Peyer's patch (tissue), 4 donors: ENCODE measurements at places on chromosomes 3 and 15.

GRCh38 chr3:171508206-171508605 is 48.0 kb upstream of the TNIK start:
- DNase-seq, result no peak

- no peak for DNase-seq
Observed at GRCh38 chr15:32908872-32909271, 191.1 kb downstream of the GREM1 start.

GRCh38 chr3:158794936-158795518 is 6.8 kb upstream of the MFSD1 start:
- no peak for DNase-seq

DNA sequence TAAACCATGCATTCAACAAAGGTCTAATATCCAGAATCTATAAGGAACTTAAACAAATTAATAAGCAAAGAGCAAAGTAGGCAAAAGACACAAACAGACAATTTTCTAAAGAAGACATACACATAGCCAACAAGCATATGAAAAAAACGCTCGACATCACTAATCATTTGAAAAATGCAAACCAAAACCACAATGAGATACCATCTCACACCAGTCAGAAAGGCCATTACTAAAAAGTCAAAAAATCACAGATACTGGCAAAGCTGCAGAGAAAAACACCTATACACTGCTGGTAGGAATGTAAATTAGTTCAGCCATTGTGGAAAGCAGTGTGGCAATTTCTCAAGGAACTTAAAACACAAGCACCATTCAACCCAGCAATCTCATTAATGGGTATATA is 53.8 kb downstream of the FSIP1 start:
- no peak for DNase-seq

GRCh38 chr3:21238661-21239060 is 512.3 kb downstream of the ZNF385D start:
- no peak for DNase-seq

GRCh38 chr15:50117431-50118027 is 1.5 kb downstream of the ATP8B4 start:
- no peak for DNase-seq

DNA sequence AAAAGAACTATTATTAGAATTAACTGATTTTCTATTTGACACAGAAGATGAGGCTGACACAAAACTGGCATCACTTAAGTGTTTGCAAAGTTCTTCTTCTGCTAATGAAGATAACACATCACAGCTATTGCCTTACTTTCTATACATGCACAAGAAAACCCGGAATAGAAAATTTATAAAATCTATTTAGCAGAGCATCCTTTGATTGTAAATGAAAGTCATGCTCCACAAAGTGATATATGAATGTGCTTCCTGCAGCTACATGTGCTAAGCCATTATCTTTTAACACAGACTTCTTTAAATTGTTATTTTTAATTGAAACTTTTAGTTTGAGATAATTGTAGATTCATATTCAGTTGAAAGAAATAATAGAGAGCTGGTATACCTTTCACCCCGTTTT is 27.0 kb downstream of the DENND4A start:
- no peak for DNase-seq

DNA sequence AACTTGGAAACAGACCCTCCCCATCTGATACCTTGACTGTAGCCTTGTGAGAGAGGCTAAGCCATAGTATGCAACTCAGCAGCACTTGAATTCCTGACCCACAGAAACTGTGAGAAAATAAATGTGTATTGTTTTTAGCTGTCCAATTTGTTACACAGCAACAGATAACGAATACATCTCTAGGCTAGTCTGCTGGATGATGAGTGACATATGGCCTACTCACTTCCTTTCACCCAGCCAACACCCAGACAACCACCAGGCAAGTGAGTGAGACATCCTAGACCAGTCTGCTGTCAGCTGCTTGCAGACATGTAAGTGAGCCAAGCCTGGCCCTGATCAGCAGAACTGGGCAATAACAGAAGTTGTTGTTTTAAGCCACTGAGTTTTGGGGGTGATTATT is 19.2 kb upstream of the SMAD6 start:
- no peak for DNase-seq

DNA sequence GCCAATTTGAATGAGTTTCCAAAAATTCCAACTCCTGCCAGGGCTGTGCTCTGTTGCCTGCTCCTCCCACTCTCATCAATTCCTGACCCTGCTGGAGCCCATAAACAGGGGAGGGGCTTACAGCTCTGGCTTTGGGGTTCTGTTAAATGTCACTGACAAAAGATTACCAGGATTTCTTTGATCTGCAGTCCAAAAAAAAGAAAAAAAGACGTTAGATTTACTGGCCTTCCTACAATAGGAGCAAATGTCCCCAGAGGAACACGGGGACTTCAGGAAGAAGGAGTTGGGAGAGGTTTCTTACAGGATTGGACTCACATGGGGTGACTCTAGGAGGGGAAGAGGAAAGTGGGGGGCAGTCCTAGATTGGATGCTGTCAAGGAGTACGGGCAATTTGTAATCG is 84.3 kb upstream of the RNF7 start:
- no peak for DNase-seq

- no peak for DNase-seq
Observed at GRCh38 chr3:14340960-14341708, 61.3 kb upstream of the SLC6A6 start.

GRCh38 chr3:44511238-44511566 is 33.7 kb upstream of the ZNF445 start:
- DNase-seq, result no peak

- DNase-seq, result no peak
Observed at GRCh38 chr15:92624401-92624991, 31.1 kb downstream of the FAM174B start.

GRCh38 chr3:53776494-53777101 is 69.6 kb downstream of the CHDH start:
- DNase-seq, result no peak

- DNase-seq, result no peak
Observed at GRCh38 chr3:27827041-27827440, 104.9 kb upstream of the EOMES start.

- no peak for DNase-seq
Observed at GRCh38 chr3:114329823-114330222, 36.0 kb downstream of the TIGIT start.

- DNase-seq, result no peak
Observed at GRCh38 chr3:29697989-29698388, 417.1 kb downstream of the RBMS3 start.

DNA sequence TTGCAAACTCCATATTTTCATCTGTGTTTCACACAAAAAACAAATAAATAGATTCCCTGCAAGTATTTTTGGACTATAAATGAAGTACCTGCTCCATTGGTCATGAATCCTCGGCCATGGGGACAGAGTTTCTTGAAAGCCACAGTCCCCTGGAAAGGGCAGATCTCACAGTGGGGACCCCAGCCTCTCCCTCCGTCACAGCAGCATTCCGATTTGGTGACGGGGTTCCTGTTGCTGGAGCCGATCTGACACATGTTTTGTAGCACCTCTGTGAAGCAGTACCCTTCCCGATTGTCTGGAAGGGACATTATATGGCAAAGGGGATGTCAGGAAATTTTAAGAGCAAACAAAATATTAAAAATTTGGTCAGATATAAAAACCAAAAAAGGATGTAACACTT is 96.2 kb downstream of the DUT start:
- DNase-seq, result no peak

GRCh38 chr3:30768703-30769550 is 125.5 kb downstream of the GADL1 start:
- peak; percentile 88 for DNase-seq

DNA sequence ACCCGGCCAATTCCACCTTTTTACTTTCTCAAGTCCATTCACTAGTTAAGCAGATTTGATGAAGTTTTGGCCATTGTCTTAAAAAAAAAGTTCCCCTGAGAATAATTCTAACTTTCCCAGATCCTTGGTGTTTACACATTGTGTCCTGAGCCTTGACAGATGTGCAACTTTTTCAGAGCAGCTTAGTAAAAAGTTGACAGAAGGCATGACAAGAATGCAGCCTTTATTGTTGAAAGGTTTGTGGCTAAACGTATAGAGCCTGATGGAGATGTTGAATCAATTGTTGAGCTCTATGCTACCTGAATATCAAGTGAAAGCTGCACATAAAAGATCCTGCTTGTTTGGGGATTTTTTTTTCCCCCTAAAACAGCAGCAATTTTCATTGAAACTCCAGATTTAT is 75.3 kb upstream of the CMTM7 start:
- no peak for DNase-seq

DNA sequence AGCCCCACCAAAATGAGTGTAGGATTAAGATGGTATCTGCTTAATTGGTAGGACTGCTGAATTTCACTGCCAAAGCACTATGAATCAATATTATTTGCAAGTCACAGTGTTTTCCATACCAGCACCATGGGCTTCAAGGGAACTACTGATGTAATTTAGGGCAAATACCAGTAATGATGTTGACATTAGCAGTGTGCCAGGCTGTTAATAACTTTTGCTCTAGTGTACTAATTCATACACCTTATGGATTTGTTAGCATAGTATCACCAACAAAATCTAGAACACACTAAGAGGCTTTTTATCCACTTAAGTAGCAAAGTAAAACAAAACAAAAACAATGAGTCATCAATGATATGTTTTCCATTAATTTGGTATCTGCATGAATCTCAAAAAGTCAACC is 888.2 kb downstream of the CADM2 start:
- DNase-seq, result no peak

DNA sequence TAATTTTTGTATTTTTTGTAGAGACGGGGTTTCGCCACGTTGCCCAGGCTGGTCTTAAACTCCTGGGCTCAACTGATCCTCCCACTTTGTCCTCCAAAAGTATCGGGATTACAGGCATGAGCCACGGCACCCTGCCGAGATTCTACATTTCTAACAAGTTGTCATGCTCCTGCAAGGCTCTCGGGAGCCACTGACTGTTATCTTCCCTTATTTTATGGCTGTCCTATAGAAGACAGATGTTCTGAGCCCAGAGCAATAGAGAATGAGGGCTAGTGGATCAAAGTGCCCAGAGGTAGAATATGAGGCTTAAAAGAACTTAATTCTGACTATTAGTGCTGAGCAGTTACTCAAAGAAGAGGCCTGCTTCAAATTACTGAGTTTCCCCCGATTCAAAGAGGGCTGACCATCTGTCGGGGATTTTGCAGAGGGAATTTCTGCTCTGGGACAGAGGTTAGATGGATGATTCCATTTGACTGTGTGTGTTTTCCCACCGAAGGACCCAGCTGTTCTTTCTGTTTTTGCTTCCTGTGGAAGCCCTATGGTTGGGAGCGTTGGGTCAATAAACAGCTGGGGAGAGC is 39.5 kb downstream of the ITPR1 start:
- no peak for DNase-seq
